ENCODE measurements at places on chromosomes 5 and 9.

GRCh38 chr9:79371301-79371700 is 200.5 kb upstream of the TLE4 start:
- no peak for DNase-seq

DNA sequence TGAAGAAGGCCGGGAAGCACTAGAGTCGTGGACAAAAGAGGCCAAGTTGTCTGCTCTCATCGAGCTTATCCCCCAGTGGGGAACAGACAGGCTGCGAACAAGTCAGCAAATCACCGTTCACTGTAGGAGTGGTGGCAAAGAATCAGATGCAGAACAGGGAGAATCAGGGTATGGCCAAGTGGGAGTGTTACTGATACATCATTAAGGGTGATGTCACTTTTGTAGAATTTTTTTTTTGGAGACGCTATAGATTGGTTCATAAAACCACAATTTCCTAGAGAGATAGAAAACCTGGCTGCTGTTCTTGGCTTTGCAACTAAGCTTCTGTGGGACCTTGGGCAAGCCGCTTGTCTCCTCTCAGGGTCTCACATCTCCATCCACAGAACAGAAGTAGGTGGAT is 21.3 kb downstream of the SPRY4 start:
- DNase-seq, result no peak

DNA sequence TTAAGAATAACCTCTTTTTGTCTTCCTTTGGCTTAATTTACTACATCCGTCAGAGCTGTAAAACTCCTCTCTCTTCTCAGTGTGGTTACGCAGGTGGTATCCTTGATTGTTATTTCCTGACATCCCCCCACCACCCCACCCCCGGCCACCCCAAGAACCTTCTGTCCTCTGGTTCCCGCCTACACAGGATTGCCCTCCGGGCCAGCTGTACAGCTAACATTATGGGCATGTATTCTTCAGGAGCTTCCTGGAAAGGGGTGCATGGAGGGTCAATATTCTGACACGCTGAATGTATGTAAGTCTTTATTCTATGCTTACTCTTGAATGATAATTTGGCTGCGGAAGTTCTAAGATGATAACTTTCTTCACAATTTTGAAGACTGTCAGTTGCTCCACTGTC is 13.0 kb upstream of the ANP32B start:
- DNase-seq, result no peak

DNA sequence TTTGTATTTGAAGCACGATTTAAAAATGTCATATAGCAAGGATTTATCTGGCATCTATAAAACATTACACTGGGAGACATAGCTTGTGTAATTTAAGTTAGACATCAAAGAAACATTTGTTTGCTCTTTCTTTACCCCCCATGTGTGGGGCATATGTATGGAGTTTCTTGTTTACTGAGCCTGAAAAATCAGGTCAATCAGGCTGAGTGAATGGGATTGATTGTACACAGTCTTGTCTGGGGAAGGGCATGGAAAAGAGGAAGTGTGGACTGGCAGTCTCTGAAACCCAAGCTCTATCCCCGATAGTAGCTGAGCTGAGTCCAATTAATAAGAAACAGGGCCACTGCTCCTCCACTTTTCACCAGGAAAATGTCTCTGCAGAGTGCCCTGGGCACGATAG is 49.4 kb downstream of the SLC46A2 start:
- no peak for DNase-seq

GRCh38 chr9:3696368-3696767 is 170.6 kb upstream of the RFX3 start:
- DNase-seq, result no peak

- no peak for DNase-seq
Observed at GRCh38 chr5:154757814-154758406, 2.7 kb downstream of the LARP1 start.
